ENCODE measurements at places on chromosomes 12 and 14. TPM values are rescaled to one million over a fixed set of nuclear protein-coding genes. Genes with fewer than 3 reads are reported as not detected.

The APOLD1 gene
- 2.0 TPM for total RNA-seq

The MYO1H gene
- total RNA-seq: 1.3 TPM

The GLS2 gene
- total RNA-seq: 6.0 TPM

The SLC4A8 gene
- total RNA-seq: 0.28 TPM

The GALNT8 gene
- total RNA-seq: not detected

The TAS2R7 gene
- total RNA-seq: not detected

The NANOG gene
- under 0.01 TPM for total RNA-seq

The RNASE11 gene
- not detected for total RNA-seq

The CFAP251 gene
- 37.9 TPM for total RNA-seq

The METTL17 gene
- total RNA-seq: 60.7 TPM

The FLRT2 gene
- 41.2 TPM for total RNA-seq

The SEC23A gene
- total RNA-seq: 63.2 TPM

The DIO3 gene
- total RNA-seq: not detected

The KRT85 gene
- total RNA-seq: not detected

The DNAH10 gene
- 0.07 TPM for total RNA-seq

The CIROP gene
- not detected for total RNA-seq

The HPD gene
- not detected for total RNA-seq

The RILPL1 gene
- total RNA-seq: 8.7 TPM

The RFX4 gene
- not detected for total RNA-seq

The AQP2 gene
- not detected for total RNA-seq

The SLCO1B1 gene
- not detected for total RNA-seq

The DBX2 gene
- not detected for total RNA-seq

The HNF1A gene
- not detected for total RNA-seq

The GCH1 gene
- total RNA-seq: 4.4 TPM

The GARIN6 gene
- total RNA-seq: not detected

The KRT71 gene
- total RNA-seq: not detected

The SIRT4 gene
- 1.5 TPM for total RNA-seq

The E2F7 gene
- total RNA-seq: 7.0 TPM

The BIN2 gene
- total RNA-seq: 0.42 TPM

The LHX5 gene
- 0.28 TPM for total RNA-seq

The RD3L gene
- not detected for total RNA-seq

The POTEM gene
- not detected for total RNA-seq

The CLEC4D gene
- not detected for total RNA-seq

The TMEM253 gene
- total RNA-seq: 0.49 TPM

The CLEC2D gene
- total RNA-seq: 1.5 TPM

The HOXC9 gene
- total RNA-seq: not detected

The APOF gene
- total RNA-seq: not detected

The INHBE gene
- total RNA-seq: 0.21 TPM

The MYF6 gene
- total RNA-seq: not detected

The CCDC175 gene
- not detected for total RNA-seq

The PIWIL1 gene
- total RNA-seq: 0.07 TPM

The WDHD1 gene
- total RNA-seq: 12.5 TPM

The LMO3 gene
- total RNA-seq: 10.9 TPM

The KRT78 gene
- total RNA-seq: 2.2 TPM

The RIN3 gene
- 4.1 TPM for total RNA-seq

The KLHL33 gene
- total RNA-seq: not detected

The KLRC3 gene
- total RNA-seq: 0.99 TPM

The BCAT1 gene
- total RNA-seq: 25.0 TPM

The SERPINA6 gene
- not detected for total RNA-seq

The TNFRSF1A gene
- 283 TPM for total RNA-seq

The SIX4 gene
- 14.9 TPM for total RNA-seq

The ANO4 gene
- total RNA-seq: 1.3 TPM

The WNT1 gene
- total RNA-seq: not detected

The MUCL1 gene
- 4.7 TPM for total RNA-seq

The ATG2B gene
- total RNA-seq: 4.9 TPM

The KLRC1 gene
- not detected for total RNA-seq

The ANO2 gene
- not detected for total RNA-seq

The LACRT gene
- not detected for total RNA-seq
